ENCODE measurements at places on chromosomes 7 and 10. TPM values are rescaled to one million over a fixed set of nuclear protein-coding genes. Genes with fewer than 3 reads are reported as not detected.

Gene ELN
- 38.3 TPM for total RNA-seq

Gene FAM13C
- total RNA-seq = 12.8 TPM

Gene TRPV5
- total RNA-seq = not detected

Gene BHLHA15
- total RNA-seq = not detected

Gene PDE6C
- not detected for total RNA-seq

DNA sequence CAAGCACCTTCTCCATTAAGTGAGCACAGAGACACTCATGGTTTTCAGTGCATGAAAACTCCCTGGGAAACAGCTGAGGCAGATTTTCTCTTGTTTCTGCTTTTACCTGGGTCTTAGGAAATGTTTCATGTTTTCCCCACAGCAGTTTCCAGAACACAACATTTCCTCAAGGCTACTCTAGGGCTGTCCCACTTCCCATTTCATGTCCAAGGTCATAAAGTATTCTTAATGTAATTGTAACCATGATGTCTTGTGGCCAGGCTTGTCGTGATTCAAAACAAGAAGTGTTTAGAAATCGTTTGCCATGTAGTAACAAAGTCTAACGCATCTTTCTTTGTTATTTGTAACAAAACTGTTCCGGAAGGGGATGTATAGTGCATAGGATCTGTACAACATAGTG is 83.8 kb upstream of the NRP1 start:
- H3K4me1 ChIP-seq = peaks cover 18% of the 10 kb centered on the region
- H3K36me3 ChIP-seq = no peaks in the 10 kb centered on the region
- H3K27me3 ChIP-seq = no peaks in the 10 kb centered on the region
- no peak overlapping the region for H3K4me3 ChIP-seq
- no peak overlapping the region for H3K27ac ChIP-seq
- DNase-seq = no peak

- H3K4me1 ChIP-seq = peaks cover 52% of the 10 kb centered on the region
- H3K4me3 ChIP-seq = peak within 1 kb of the TSS; percentile 72
- no peaks in the 10 kb centered on the region for H3K36me3 ChIP-seq
- H3K27ac ChIP-seq = peak within 1 kb of the TSS; percentile 97
- no peak for DNase-seq
Observed at GRCh38 chr10:135132-135600, at the start of gene ZMYND11. ZMYND11 (plus strand) TSS chr10:135455; CDS start chr10:180013, 44,558 bp downstream.

DNA sequence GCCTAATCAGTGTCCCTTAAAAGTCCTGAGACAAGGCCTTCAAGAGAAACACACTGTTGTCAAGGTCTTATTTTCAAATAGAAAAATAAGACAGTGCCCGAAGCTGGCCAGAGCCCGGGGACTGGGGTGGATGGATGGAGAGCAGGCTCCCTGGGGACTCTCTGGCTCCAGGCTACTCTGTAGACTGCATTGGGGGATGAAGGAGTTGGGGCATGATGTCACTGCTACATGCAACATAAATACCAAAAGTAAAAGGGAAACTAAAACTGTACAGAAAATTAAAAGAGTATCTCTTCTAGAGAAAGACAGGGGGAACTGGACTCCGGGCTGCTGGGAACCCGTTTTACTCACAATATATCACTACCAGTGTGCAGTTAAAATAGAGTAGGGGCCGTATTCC is 629.8 kb downstream of the KCNMA1 start:
- no peak for DNase-seq
- H3K4me3 ChIP-seq = no peak overlapping the region
- H3K36me3 ChIP-seq = no peaks in the 10 kb centered on the region
- no peak overlapping the region for H3K27ac ChIP-seq
- no peaks in the 10 kb centered on the region for H3K27me3 ChIP-seq

GRCh38 chr10:15719049-15719898 is 448 bp downstream of the ITGA8 start:
- no peak for DNase-seq
- peak overlapping the region; percentile 52 for H3K4me3 ChIP-seq
- no peaks in the 10 kb centered on the region for H3K27me3 ChIP-seq
- no peaks in the 10 kb centered on the region for H3K4me1 ChIP-seq

GRCh38 chr7:99997545-99998137 is 17.8 kb upstream of the ZKSCAN1 start:
- H3K36me3 ChIP-seq = no peaks in the 10 kb centered on the region
- no peaks in the 10 kb centered on the region for H3K27me3 ChIP-seq
- H3K4me3 ChIP-seq = peak overlapping the region; percentile 53
- peak overlapping the region; percentile 72 for H3K27ac ChIP-seq
- H3K4me1 ChIP-seq = peaks cover 20% of the 10 kb centered on the region
- no peak for DNase-seq

- DNase-seq = no peak
- no peaks in the 10 kb centered on the region for H3K36me3 ChIP-seq
- H3K4me1 ChIP-seq = peaks cover 29% of the 10 kb centered on the region
- no peaks in the 10 kb centered on the region for H3K27me3 ChIP-seq
- H3K4me3 ChIP-seq = no peak overlapping the region
Observed at GRCh38 chr10:77512219-77512578, 125.4 kb downstream of the KCNMA1 start.

GRCh38 chr10:420154-421121 is 269.0 kb downstream of the DIP2C start:
- no peaks in the 10 kb centered on the region for H3K4me1 ChIP-seq
- no peaks in the 10 kb centered on the region for H3K27me3 ChIP-seq
- peaks cover 25% of the 10 kb centered on the region for H3K36me3 ChIP-seq
- no peak for DNase-seq

DNA sequence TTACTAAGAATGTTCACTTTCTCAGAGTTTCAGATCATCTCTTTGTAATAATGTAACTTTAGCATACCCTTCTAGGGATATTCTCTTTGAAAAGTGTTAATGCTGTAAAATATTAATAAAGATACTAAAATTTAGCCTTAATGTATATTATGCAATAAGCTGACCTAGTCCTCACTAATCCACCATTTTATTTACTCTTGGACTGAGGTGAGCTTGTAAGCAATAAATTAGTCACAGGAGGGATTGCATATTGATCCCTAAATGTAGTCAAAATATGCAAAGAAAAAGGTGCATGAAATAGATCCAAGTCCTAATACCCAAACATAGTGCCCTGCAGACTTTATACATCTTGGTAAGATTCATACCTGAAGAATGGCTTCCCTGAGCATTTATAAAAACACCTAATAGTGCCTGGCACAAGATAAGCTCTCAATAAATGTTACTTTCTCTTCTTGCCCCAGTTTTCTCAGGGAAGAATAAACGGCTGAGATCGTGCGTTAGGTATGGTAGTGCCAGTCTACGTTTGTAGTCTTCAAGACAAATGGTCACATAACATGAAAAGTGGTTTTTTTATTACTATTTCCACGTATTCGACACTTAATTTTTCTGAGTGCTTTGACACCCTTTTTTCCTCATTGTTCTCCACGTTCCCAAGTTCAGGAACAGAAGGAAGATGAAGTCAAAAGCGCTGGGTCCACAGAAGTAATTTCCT is 14.3 kb downstream of the INSIG1 start:
- H3K36me3 ChIP-seq = peaks cover 31% of the 10 kb centered on the region
- no peak for DNase-seq
- no peaks in the 10 kb centered on the region for H3K4me1 ChIP-seq
- no peak overlapping the region for H3K4me3 ChIP-seq
- no peaks in the 10 kb centered on the region for H3K27me3 ChIP-seq

- no peak overlapping the region for H3K27ac ChIP-seq
- no peak overlapping the region for H3K4me3 ChIP-seq
- H3K4me1 ChIP-seq = no peaks in the 10 kb centered on the region
Observed at GRCh38 chr7:18740579-18740988, 245.0 kb downstream of the HDAC9 start.

GRCh38 chr10:3986493-3987142 is 201.6 kb upstream of the KLF6 start:
- peaks cover 13% of the 10 kb centered on the region for H3K4me1 ChIP-seq
- H3K27ac ChIP-seq = no peak overlapping the region
- H3K36me3 ChIP-seq = no peaks in the 10 kb centered on the region
- DNase-seq = no peak

- no peak overlapping the region for H3K4me3 ChIP-seq
- H3K27me3 ChIP-seq = no peaks in the 10 kb centered on the region
- no peaks in the 10 kb centered on the region for H3K36me3 ChIP-seq
Observed at GRCh38 chr7:90654718-90655427, 58.8 kb downstream of the CDK14 start.

DNA sequence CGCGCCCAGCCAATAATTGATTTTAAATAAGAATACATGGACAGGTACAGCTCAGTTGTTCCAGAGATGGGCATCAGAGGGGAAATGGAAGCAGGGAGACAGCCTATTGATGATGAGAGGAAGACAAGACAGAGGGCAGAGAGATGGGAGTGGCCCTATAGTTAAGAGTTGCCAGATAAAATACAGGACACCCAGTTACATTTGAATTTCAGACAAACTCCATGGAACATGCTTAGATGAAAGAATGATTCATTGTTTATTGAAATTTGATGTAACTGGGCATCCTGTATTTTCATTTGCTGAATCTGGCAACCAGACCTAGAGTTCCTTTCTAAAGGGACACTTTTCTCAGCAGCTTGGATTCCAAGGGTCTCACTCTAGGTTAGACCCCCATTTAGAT is 341.1 kb downstream of the FRMD4A start:
- H3K36me3 ChIP-seq = no peaks in the 10 kb centered on the region
- H3K4me1 ChIP-seq = peaks cover 32% of the 10 kb centered on the region
- H3K27ac ChIP-seq = peak overlapping the region; percentile 11

DNA sequence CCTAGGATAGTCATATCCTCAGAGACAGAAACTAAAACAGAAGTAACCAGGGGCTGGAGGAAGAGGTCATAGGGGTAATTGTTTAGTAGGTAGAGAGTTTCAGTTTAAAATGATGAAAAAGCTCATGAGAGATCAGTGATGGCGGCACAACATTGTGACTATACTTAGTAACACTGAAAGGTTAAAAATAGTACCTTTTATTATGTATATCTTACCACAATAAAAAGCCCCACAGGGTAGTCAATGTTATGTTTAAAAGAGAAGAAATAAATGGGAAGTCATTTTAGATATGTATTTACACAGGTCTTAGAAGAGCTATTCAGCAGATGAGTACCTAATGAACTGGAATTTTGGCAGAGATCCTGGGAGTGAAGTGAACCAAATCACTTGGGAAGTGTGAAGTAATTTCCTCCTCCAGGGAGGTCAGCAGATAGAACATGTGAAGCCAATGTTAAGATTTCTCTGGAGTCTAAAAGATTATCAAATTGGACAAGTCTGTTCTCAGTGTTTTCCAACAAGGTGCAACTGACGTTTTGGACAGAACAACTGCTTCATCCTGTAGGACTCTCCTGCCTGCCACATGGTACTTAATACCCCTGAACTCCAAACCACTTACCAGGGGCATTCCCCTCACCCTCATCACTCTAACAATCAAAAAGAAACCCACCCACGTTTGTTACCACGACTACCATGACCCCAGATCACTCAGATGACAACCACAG is 6.4 kb downstream of the CDCA7L start:
- no peaks in the 10 kb centered on the region for H3K27me3 ChIP-seq
- DNase-seq = no peak
- no peaks in the 10 kb centered on the region for H3K36me3 ChIP-seq

DNA sequence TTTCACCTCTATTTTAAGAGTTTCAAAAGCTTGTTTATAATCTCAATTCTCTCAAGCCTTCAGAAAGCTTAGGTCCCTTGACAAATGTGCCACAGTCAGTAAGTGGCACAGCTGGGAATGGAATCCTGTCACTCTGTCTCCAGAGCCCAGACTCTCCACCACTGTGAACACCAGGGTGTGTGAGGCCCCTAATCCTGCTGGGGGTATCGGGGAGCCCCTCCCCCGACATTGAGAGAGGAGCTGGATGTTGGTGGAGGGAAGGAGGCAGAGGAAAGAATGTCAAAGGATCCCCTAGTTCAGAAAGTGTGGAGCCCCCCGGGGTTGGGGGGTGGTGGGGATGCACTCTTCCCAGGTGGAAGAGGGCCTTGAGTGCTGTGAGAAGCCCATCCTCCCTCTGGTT is 133.8 kb upstream of the YAE1 start:
- H3K4me3 ChIP-seq = no peak overlapping the region
- H3K36me3 ChIP-seq = no peaks in the 10 kb centered on the region
- DNase-seq = no peak
- H3K4me1 ChIP-seq = no peaks in the 10 kb centered on the region
- no peaks in the 10 kb centered on the region for H3K27me3 ChIP-seq

GRCh38 chr7:68074242-68074641 is 1077.6 kb downstream of the TYW1 start:
- no peaks in the 10 kb centered on the region for H3K4me1 ChIP-seq
- H3K27me3 ChIP-seq = no peaks in the 10 kb centered on the region
- no peak for DNase-seq
- H3K4me3 ChIP-seq = no peak overlapping the region

- H3K36me3 ChIP-seq = no peaks in the 10 kb centered on the region
- no peaks in the 10 kb centered on the region for H3K27me3 ChIP-seq
- H3K4me3 ChIP-seq = no peak overlapping the region
- H3K27ac ChIP-seq = no peak overlapping the region
- DNase-seq = no peak
Observed at GRCh38 chr10:130036296-130037065, 72.4 kb upstream of the EBF3 start.

DNA sequence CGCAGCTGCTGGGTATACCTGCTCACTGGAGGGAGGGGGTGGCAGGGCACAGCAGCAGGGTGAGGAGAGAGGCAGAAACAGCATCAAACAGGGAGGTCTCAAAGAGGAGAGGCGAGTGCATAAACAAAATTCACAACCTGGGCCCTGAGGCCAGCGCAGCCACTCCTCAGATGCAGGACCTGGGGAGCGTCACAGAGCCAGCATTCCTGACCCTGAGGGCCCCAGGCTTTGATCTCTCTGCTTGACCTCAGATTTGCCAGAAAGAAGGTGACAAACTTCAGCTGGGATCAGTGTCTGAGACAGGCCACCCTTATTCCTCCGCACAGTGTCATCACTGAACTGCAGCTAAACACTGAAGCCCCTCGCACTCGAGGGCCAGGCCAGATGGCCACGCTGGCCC is 25.6 kb downstream of the NOD1 start:
- no peak for DNase-seq
- no peak overlapping the region for H3K4me3 ChIP-seq
- H3K36me3 ChIP-seq = peaks cover 71% of the 10 kb centered on the region
- H3K27ac ChIP-seq = no peak overlapping the region
- H3K27me3 ChIP-seq = no peaks in the 10 kb centered on the region

GRCh38 chr10:69417542-69417941 is 824 bp upstream of the TACR2 start:
- H3K27ac ChIP-seq = no peak overlapping the region
- DNase-seq = no peak
- H3K27me3 ChIP-seq = no peaks in the 10 kb centered on the region
- H3K4me1 ChIP-seq = peaks cover 6% of the 10 kb centered on the region
- H3K36me3 ChIP-seq = no peaks in the 10 kb centered on the region
- H3K4me3 ChIP-seq = peak overlapping the region; percentile 29

DNA sequence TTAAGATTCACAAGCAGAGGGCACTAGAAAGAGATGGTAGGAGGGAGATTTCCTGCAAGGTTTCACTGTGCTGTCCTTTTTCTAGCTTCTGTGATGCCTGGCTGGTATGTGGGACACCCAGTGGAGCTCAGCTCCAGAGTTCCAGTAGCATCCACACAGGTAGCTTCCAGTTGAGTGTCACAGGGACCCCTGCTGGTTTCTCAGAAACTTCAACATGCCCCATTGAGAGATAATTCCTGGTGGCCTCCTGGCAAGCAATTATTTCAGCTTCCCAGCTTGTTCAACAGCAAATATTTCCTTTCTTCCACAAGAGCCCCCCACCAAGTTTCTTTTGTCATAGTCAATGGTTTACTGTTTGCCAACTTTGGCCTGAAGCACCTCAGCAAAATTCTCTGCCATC is 858.7 kb downstream of the REEP3 start:
- no peak overlapping the region for H3K27ac ChIP-seq
- H3K36me3 ChIP-seq = no peaks in the 10 kb centered on the region
- H3K27me3 ChIP-seq = no peaks in the 10 kb centered on the region
- no peaks in the 10 kb centered on the region for H3K4me1 ChIP-seq
- no peak for DNase-seq
